Activated CD4-positive, CD25-positive, alpha-beta regulatory T cell treated with anti-CD3 and anti-CD28 coated beads, Interleukin-2, amount 50 U/mL, for 72 hours (primary cell): ENCODE measurements at places on chromosomes 3 and 15.

- no peak for DNase-seq
These were observed 24.3 kb downstream of the PLEKHO2 start for GRCh38 chr15:64865998-64866520.

DNA sequence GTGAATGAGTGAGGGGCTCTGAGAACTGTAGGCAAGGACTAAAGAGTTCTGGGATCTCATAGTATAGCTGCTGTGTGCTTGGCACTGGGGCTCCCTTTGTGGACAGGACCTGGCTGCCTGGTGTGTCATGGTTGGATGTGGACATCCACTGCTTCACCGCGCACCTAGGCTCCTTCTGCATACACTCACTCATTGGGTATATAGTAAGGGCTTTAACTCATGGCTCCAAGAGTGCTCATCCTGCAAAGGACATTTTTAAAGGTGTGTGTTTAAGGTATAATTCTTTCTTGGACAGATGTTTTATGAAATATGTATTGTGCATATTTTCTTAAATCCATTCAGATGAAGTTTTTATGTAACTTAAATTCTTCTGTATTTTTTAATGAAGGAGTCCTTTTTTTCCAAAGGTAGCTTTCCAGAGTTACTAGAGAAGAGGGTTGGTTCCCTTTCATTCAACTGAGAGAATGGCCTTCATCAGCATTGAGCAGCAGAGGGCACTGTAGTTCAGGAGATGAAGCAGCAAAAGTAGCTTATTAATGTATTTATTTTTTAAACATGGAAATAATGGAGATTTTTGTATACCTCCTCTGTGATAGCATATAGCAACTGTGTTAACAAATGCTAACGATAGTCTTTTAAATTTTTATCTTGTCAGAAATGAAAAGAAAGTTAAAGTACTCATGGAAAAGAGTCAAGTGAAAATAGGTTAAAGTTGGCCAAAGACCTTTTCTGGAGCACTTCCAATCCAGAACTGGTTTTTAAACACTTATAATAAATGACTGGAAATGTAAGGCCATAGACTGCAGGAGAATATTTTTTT is 25.2 kb downstream of the OXNAD1 start:
- no peak for DNase-seq

GRCh38 chr15:70486451-70487386 is 276.6 kb downstream of the UACA start:
- DNase-seq, result peak; percentile 57

- no peak for DNase-seq
These were observed 693.7 kb downstream of the MCTP2 start for GRCh38 chr15:94924971-94925598.

GRCh38 chr3:64836097-64836496 is 148.3 kb upstream of the ADAMTS9 start:
- DNase-seq, result no peak
